ENCODE measurements at places on chromosomes 6 and 20.

GRCh38 chr20:3239026-3239866 is at the start of gene SLC4A11:
Gene SLC4A11 (minus strand): TSS chr20:3239190. CDS start chr20:3239137, 53 bp downstream.
- DNase-seq, result peak; percentile 71

DNA sequence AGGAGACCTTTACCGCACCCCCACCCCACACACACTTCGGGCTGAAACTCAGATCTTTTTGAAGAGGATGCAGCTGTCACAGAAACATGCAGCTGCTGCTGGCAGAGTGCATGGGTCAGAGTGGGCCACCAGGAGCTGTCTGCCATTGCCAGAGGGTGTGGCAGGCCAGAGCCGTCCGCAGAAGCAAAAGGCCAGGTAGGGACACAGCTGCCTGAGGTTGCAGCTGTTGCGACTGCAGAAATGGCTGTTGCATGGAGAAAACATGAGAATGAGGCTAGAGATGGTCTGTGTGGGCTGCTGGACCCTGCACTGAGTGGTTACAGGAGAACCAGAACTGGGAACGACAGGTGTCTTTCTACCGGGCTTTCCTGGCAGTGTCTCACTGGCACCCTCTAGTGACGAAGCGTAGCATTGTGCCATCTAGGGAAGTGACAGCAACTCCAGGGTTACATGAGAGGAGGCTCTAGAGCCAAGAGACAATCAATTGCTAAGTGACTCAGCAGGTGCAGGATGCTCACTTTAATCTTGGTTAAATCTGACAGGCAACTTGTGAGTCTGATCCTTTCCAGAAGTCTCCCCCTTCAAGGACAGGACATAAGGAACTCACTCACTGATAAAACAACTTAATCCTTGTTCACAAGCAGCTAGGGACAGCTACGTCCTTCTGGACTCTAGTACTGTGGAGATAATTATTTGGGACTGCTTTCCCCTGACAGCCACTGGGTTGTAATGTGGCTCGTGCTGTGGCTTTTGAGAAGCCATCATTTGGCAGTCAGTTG is 29.1 kb upstream of the SERPINB9 start:
- peak; percentile 56 for DNase-seq

DNA sequence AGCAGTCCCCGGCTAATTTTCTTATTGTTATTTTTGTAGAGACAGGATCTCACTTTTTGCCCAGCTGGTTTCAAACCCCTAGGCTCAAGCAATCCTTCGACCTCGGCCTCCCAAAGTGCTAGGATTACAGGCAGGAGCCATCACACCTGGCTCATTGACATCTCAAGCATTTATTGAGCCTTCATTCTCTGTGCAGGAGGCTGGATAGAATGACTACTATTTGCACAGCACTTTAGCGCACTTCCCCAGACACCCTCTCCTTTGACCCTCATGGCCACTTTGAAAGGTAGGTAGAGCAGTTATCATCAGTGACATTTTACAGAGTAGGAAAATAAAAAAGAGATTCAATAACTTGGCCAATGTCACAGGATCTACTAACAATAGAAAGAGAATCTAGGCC is 124.0 kb upstream of the STXBP5 start:
- DNase-seq, result peak; percentile 45

DNA sequence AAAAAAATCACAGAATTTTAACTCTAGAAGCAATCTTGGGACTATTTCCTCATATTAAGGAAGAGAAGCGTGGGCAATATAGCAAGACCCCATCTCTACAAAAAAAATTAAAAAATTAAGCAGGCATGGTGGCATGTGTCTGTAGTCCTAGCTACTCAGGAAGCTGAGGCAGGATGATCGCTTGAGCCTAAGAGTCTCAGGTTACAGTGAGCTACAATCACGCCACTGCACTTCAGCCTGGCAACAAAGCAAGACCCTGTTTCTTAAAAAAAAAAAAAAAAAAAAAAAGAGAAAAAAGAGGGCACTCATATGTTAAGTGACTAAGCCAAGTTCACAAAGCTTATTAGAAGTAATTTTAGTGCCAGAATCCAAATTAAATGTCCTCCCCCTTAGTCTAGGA is 100.8 kb downstream of the SESN1 start:
- no peak for DNase-seq

- DNase-seq, result peak; percentile 44
Measured at GRCh38 chr6:110689275-110689935, 125.9 kb downstream of the CDK19 start.

DNA sequence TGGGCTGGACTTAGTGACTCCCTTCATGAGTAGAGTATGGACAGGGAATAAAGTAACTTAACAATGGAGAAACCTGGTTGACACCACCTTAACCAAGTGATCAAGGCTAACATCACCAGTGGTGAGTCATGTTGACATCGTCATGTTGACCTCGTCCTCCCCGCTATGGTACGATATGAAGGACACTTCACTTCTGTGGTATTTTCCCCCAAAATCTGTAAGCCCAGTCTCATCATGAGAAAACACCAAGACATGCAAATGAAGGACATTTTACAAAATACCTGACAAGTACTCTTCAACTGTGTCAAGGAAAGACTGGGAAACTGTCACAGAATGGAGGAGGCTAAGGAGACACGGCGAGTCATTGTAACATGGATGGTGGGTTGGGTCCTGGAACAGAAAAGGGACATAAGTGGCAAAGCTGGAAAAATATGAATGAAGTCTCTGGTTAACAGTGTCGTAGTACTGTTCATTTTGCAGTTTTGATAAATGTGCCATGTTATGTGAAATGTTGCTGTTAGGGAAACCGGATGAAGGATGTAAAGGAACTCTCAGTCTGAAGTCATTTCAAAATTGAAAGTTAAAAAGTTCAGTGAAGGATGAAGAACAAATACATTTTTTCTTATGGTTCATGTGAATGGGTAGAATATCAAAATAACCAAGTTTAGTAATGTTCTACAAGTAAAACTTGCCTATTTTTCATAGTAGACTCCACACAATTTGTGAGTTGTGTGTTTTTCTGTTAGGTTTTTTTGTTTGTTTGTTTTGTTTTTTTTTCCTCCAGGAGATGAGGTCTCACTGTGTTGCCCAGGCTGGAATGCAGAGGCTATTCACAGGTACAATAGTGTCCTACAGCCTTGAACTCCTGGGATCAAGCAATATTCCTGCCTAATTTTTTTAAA is 247.5 kb downstream of the TMEM242 start:
- no peak for DNase-seq

- no peak for DNase-seq
Measured at GRCh38 chr6:116354236-116354635, 16.5 kb upstream of the DSE start.

DNA sequence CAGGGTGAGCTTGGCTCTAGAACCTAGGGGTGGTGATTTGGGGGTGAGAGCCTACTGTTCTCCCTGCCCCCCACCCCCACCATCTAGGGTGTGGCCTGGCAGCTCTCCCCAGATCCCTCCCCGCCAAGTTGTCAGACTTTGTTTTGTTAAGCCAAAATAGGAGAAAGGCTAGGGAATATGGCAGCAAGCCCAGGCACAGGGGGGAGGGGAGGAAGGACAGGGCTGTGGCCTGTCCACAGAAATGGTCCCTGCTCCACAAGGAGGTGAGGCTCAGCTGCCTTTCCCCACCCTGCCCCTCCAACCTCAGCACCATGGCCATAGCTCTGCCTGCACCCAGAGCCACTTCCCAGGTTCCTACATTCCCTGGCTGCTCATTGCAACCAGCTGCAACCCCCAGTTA is 17.2 kb downstream of the SCUBE3 start:
- DNase-seq, result no peak

GRCh38 chr6:164085091-164086075 is 670.9 kb downstream of the QKI start:
- no peak for DNase-seq

- no peak for DNase-seq
Measured at GRCh38 chr6:110683241-110683640, 132.0 kb downstream of the CDK19 start.

DNA sequence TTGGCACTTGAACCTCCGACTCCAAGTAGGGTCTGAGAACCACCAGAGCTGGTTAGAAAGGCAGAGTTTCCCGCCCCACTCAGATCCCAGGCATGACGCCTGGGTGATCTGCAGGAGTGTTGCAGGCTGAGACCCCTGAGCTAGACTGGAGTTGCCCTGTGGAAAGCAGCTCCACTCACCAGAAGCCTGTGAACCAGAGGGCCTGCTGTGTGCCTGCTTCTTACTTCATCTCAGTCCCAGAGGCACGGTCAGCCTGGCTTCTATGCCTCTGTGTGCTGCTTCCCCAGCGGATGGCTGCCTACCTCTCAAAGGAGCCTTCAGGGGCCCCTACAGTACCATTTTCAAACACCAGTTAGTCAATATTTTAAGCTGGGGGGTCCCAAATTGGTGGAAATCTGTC is 15.6 kb upstream of the CCN6 start:
- DNase-seq, result no peak

- no peak for DNase-seq
Measured at GRCh38 chr6:96563853-96564252, 925 bp downstream of the FHL5 start.

DNA sequence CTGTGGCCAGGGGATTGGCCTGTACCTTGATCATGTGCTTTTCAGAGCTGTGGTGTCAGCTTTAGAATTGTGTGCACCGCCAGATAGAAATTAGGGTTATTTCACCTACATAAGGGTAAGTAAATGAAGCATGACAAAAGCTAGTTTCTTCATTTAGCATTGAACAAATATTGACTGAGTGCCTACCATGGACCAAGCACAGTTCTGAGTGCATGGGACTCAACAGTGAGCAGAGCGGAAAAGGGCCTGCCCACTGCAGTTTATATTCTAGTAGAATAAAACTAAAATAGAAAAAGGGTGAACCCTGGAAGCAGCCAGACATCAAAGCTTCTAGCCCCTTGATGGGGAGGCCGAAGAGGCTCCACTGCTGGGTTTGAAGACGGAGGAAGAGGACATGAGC is 25.6 kb downstream of the ECT2L start:
- DNase-seq, result peak; percentile 63
